Stimulated activated CD8-positive, alpha-beta memory T cell treated with anti-CD3 and anti-CD28 coated beads, Interleukin-4, amount 100 ng/mL, for 1 hour (primary cell): ENCODE measurements at places on chromosomes 6 and 20.

DNA sequence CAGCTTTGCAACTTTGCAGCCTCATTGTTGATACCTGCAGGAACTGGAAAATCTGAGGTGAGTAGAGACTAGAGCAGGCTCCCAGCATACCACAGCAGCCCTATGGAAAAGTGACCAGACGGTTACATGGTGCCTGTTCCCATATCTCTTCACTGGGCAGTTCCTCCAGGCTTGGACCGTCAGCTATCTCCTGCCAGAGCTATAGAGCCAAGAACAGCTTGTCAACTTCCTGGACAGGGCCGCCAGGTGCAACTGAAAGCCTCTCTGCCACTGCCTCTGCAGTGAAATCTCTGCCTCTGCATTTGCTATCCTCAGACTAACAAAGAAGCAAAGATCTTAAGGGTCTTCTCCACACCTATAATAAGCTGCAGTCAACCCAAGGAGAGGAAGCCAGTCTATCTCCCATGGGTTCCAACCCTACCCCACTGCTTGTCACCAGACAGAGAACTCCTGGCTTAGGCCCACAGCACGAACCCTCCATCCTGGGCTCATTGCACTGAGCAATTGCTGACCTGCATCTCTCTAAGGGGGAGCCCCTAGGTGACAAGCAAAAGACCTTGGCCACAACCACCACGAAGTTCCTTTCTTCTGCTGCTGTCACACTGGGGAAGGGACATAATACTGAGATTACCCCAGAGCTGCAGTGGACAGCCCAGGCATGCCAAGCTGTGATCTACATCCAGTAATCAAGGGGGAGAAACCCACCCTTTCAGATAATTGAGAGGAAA is 60.1 kb upstream of the KHDRBS2 start:
- DNase-seq: no peak

GRCh38 chr20:24598346-24598745 is 128.9 kb downstream of the SYNDIG1 start:
- no peak for DNase-seq

GRCh38 chr6:16396497-16397319 is 158.3 kb downstream of the GMPR start:
- no peak for DNase-seq

- DNase-seq: no peak
Measured at GRCh38 chr6:167200806-167201205, 43.0 kb upstream of the GPR31 start.

DNA sequence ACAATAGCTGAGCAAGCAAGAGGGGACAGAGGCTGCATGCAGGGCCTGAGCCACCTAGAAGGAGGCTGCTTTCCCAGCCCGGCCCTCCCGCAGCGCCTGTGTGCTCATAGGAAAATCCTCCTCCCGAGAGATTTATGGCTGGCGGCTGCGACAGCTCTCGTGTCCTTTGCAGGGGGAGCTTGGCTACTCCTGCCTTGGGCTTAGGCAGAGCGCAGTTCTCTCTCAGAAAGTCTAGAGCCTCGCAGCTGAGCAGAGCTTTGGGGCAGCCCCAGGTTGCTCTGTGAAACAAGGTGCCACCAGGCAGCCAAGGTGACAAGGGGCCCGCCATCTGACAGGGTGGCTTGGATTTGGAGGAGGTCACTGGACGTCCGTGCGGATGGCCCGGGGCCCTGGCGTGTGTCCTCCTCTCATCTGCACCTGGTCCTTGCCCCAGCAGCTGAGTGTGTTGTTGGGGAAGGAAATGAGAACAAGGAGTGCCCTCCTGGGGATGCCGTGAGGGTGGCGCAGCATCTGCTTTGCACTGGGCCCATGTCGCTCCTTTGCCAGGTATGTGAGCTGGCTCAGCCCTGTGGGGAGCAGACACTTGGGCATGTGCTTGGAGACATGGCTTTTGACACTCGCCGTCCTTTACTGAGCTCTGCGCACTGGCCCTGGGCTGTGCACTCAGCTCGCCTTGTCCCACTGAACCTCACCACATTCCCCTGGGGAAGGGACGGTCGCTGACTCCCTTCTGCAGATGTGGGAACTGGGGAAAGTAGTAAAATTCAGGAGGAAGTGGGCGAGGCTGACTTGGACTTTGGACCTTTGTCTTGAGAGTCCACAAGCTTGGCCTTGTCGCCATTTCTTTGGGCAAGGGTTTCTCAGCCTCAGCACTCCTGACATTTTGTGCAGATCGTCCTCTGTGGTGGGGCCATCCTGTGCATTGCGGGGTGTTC is 41.9 kb downstream of the EDN3 start:
- DNase-seq: no peak

DNA sequence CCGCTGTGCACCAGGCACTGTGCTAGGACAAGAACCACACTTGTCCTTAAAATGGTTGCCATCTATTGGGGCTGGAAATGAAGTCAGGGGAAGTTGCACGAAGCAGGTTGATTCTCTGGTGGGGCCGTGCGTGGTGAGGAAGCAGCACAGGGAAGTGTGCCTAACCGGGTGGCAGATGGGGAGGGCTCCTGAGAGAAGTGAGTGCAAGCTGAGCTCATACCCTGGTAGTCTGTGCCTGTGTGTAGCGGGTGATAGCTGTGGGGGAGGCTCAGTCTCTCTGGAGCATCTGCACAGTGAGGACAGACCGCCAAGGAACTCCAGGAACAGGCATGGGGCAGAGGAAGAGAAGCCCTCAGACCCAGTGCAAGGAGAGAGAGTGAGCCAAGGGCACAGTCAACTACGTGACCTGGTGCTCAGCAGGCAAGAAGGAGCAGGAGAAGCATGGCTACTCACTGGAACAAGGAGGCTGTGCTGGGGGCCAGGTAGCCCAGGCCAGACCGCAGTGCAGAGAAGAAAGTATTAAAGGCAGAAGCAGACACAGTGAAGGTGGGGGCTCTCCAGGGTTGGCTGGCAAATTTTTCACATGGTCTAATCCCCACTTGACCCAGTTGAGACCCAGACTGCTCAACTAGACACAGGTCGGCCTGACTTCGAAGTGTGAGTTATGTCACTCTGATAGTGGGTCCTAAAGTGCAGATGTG is 155.0 kb downstream of the CDH26 start:
- DNase-seq: no peak

- no peak for DNase-seq
Measured at GRCh38 chr6:116564311-116564710, 7.0 kb upstream of the RWDD1 start.

- DNase-seq: no peak
Measured at GRCh38 chr6:28587746-28588075, 62.0 kb downstream of the GPX5 start.

DNA sequence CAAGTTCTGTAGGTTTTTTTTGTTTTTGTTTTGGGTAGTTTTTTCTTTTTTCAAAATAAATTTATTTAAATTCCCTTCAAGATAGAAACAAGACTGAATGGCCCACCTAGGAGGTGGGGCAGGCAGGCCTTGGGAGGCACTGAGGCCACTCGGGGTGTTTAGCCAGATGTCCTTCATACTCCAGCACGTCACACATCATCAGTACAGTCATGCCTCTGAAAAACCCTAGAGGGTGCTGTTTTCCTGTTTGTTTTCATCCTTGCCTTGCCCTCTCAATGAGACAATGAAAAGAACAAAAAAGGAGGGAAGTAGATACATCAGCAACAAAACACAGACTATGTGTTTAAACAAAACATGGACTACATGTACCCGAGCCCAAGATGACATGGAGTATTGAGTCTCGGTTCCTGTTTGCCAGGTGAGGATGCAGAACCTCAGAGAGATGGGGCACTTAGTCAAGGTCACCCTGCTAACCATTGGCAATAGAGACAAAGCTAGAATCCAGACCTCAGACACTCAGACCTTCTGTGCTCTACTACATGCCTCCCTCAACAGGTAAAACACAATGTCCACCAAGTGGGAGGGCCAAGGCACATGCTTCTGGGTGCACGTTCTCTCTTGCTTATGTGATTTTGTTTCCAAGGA is 26.8 kb upstream of the CLIC5 start:
- DNase-seq: no peak

- no peak for DNase-seq
Measured at GRCh38 chr6:132995432-132995831, 181.1 kb downstream of the RPS12 start.

- no peak for DNase-seq
Measured at GRCh38 chr6:157302736-157303135, 20.6 kb downstream of the TMEM242 start.

- no peak for DNase-seq
Measured at GRCh38 chr6:33206027-33206863, 1.8 kb downstream of the HSD17B8 start.
